ENCODE measurements at places on chromosomes 2 and 18.

- DNase-seq: no peak
These were observed 269.4 kb upstream of the FBXO11 start for GRCh38 chr2:48175656-48176055.

DNA sequence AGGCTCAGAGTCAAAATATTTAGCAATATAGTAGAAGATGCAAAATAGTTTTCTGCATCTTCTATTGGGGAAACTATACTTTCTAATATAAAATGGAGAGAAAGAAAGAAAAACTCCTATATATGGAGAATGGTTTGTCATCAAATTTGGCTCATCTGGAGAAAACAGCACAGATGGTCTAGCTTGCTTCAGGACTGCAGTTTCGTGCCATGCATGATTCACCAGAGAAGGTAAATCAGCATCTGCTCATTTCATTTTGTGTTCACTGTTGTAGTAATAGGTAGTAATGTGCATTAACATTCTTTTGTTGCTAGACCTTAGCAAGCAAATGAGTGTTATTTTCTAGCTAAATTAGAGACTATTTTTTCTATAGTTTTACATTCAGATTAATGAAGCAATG, 179.0 kb downstream of the ASXL3 start:
- no peak for DNase-seq

- DNase-seq: no peak
These were observed 344.3 kb downstream of the EIPR1 start for GRCh38 chr2:3033315-3033714.

DNA sequence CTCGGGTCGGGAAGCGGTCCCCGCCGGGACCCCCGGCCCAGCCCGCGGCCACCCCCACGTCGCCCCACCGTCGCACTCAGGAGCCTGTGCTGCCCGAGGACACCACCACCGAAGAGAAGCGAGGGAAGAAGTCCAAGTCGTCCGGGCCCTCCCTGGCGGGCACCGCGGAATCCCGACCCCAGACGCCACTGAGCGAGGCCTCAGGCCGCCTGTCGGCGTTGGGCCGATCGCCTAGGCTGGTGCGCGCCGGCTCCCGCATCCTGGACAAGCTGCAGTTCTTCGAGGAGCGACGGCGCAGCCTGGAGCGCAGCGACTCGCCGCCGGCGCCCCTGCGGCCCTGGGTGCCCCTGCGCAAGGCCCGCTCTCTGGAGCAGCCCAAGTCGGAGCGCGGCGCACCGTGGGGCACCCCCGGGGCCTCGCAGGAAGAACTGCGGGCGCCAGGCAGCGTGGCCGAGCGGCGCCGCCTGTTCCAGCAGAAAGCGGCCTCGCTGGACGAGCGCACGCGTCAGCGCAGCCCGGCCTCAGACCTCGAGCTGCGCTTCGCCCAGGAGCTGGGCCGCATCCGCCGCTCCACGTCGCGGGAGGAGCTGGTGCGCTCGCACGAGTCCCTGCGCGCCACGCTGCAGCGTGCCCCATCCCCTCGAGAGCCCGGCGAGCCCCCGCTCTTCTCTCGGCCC, 13.6 kb downstream of the SPEG start:
- no peak for DNase-seq

- no peak for DNase-seq
These were observed 104.8 kb upstream of the TGFA start for GRCh38 chr2:70658476-70658875.

All from NCI-H1930 (cell line).